ENCODE measurements at places on chromosomes 2 and 18. TPM values are rescaled to one million over a fixed set of nuclear protein-coding genes. Genes with fewer than 3 reads are reported as not detected.

TRAF3IP1 gene
- total RNA-seq = 7.0 TPM

REG3A gene
- not detected for total RNA-seq

ZNF804A gene
- not detected for total RNA-seq

- H3K4me1 ChIP-seq = peaks cover 9% of the 10 kb centered on the region
- peak; percentile 34 for DNase-seq
- no peaks in the 10 kb centered on the region for H3K36me3 ChIP-seq
- H3K4me3 ChIP-seq = no peak overlapping the region
- H3K27me3 ChIP-seq = no peaks in the 10 kb centered on the region
- peak overlapping the region; percentile 89 for H3K27ac ChIP-seq
These were observed 298.8 kb downstream of the ZNF407 start for GRCh38 chr18:74896390-74896991.

GRCh38 chr2:198706476-198707082 lies 751.2 kb downstream of the SATB2 start:
- H3K27ac ChIP-seq = no peak overlapping the region
- DNase-seq = no peak
- no peak overlapping the region for H3K4me3 ChIP-seq
- H3K27me3 ChIP-seq = no peaks in the 10 kb centered on the region
- H3K4me1 ChIP-seq = no peaks in the 10 kb centered on the region

- no peak for DNase-seq
- H3K4me3 ChIP-seq = no peak overlapping the region
- H3K27ac ChIP-seq = no peak overlapping the region
- no peaks in the 10 kb centered on the region for H3K4me1 ChIP-seq
- H3K27me3 ChIP-seq = peaks cover 28% of the 10 kb centered on the region
These were observed 156.5 kb downstream of the MYO5B start for GRCh38 chr18:50038448-50038847.

- H3K4me1 ChIP-seq = peaks cover 12% of the 10 kb centered on the region
- no peak for DNase-seq
- H3K4me3 ChIP-seq = no peak overlapping the region
- H3K27me3 ChIP-seq = no peaks in the 10 kb centered on the region
- H3K36me3 ChIP-seq = no peaks in the 10 kb centered on the region
- H3K27ac ChIP-seq = no peak overlapping the region
These were observed 36.5 kb upstream of the ST3GAL5 start for GRCh38 chr2:85925216-85925671.

Measured in activated T-cell treated with anti-CD3 and anti-CD28 coated beads, Interleukin-2, amount 50 U/mL, for 72 hours (primary cell).